Astrocyte (in vitro differentiated cells and primary cell): ENCODE measurements at places on chromosomes 6 and 20. TPM values are rescaled to one million over a fixed set of nuclear protein-coding genes. Genes with fewer than 3 reads are reported as not detected.
A peak's percentile ranks its signal among the peaks of the same experiment; 100 is the strongest.

- DNase-seq = no peak
- H3K4me3 ChIP-seq = no peak overlapping the region
- no peak overlapping the region for H3K27ac ChIP-seq
- no peaks in the 10 kb centered on the region for H3K4me1 ChIP-seq
Measured at GRCh38 chr20:60116128-60116909, 158.1 kb downstream of the CDH26 start.

DNA sequence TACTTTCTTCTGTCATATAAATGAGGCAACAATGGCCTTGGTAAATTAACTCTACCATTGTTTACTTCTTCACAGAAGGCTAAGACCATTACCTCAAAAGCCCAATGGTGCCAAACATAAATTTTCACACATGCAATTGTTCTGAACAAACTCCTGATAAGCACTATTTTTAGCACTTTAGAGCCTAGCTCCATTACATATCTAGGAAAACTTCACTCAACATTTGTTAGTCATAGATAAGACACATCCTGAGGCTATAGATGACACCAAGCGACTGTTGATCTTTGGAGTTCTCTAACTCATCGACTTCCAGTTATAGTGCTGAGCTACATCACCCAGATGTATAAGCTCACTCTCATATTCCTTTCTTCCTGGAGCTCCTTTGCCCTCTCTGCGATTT lies 245.9 kb downstream of the EYS start:
- no peaks in the 10 kb centered on the region for H3K27me3 ChIP-seq
- no peak for DNase-seq
- H3K4me3 ChIP-seq = no peak overlapping the region
- H3K36me3 ChIP-seq = no peaks in the 10 kb centered on the region

DNA sequence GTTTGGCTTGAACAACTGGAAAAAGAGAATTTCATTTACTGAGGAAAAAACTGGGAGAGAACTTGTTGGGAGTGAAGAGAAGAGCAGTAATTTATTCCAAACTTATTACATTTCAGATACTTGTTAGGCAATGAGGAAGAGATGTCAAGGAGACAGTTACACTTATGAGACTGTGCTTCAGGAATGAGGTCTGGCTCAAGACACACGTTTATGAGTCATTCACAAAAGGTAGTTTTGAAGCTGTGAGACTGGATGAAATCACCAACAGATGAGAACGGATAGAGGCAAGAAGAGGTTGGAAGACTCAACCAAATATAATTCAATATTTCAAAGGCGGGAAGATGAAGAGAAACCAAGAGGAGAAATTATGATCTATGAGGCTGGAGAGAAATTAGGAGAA lies 70.6 kb upstream of the DEFB112 start:
- H3K27ac ChIP-seq = no peak overlapping the region
- H3K27me3 ChIP-seq = no peaks in the 10 kb centered on the region

DNA sequence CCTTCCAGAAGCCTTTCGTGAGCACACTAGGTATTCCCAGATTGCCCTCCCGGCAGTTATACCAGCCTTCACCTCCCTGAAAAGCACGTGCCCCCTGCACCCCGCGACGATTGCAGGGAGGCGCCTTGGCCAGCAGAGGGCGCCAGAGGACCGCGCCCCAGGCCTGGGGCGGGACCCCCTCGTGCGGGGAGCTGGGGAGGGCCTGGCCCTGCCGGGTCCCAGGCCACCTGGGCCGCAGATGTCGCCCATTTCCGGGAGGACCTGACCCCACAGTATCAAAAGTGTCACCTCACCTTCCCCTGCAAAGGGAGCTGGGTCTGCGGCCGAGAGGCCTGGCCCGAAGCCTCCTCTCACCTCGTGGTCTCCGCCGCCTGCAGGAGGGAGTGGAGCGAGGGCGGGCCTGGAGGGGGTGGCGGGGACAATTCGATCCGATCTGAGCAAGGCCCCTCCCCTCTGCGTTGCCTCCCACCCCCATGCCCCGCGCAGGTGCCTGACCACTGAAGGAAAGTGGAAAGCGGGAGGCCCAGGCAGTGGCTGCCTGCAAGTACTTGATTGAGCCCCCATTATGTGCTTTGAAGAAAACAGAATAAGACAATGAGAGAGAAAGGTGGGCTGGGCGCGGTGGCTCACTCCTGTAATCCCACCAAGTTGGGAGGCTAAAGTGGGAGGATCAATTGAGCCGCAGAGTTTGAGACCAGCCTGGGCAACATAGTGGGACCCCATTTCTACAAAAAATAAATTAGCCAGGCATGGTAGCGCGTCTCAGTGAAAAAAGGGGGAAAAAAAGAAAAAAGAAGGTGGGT lies 3.5 kb upstream of the SNAI1 start:
- no peak overlapping the region for H3K27ac ChIP-seq

GRCh38 chr6:27940766-27941165 lies 16.3 kb upstream of the OR2B6 start:
- no peaks in the 10 kb centered on the region for H3K27me3 ChIP-seq
- H3K36me3 ChIP-seq = no peaks in the 10 kb centered on the region
- no peak for DNase-seq
- no peak overlapping the region for H3K4me3 ChIP-seq
- H3K4me1 ChIP-seq = no peaks in the 10 kb centered on the region

DNA sequence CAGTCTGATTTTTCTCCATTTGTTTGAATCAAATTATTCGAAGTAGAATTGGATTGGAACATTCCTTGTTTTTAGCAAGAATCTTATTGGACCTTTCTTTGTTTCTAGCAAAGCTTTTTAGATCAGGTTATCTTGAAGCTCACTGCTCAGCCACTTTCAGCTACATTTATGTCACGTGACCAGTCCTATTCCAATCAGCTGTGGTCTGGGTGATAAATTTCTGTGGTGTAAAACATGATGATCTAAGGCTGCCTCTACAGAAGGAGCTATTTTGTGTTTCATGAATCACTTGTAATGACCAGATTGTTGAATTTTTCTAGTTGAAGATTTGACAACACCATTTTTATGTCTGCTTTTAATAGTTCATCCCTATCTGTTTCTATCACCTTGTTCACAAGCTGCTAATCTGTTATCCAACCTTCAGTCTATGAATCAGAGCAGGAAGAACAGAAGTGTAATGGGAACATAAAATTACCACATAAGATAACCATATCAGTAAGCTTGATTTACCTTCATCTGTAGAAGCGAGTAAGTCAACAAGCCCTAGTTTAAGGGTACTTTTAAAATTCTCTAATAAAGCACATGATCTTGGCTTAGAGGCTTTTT lies 101.0 kb upstream of the MAP3K7 start:
- H3K4me3 ChIP-seq = no peak overlapping the region
- no peak for DNase-seq
- no peaks in the 10 kb centered on the region for H3K27me3 ChIP-seq
- no peak overlapping the region for H3K27ac ChIP-seq
- no peaks in the 10 kb centered on the region for H3K36me3 ChIP-seq

GRCh38 chr6:156827382-156827781 lies 50.2 kb downstream of the ARID1B start:
- peaks cover 8% of the 10 kb centered on the region for H3K36me3 ChIP-seq
- no peak for DNase-seq
- H3K4me3 ChIP-seq = no peak overlapping the region
- no peaks in the 10 kb centered on the region for H3K27me3 ChIP-seq
- peak overlapping the region; percentile 25 for H3K27ac ChIP-seq

DNA sequence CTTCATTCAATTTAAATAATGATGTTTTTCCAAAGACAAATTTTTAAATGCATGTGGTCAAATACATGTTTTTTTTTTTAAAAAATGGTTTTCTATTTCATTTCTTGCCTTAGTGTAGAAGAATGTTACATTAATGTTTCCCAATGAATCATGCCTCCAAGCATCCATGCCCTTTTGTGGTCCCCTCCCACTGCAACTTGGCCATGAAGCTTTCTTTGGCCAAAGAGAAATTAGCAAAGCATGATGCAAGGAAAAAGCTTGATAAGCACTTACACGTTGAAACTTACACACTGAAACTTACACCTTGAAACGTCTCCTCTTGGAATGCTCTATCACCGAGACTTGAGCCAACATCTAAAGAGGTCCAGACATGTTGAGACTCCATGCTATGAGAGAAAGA lies 93.0 kb upstream of the ELOVL5 start:
- DNase-seq = peak; percentile 79
- H3K4me1 ChIP-seq = peaks cover 6% of the 10 kb centered on the region
- no peaks in the 10 kb centered on the region for H3K27me3 ChIP-seq
- no peak overlapping the region for H3K4me3 ChIP-seq
- no peak overlapping the region for H3K27ac ChIP-seq

DNA sequence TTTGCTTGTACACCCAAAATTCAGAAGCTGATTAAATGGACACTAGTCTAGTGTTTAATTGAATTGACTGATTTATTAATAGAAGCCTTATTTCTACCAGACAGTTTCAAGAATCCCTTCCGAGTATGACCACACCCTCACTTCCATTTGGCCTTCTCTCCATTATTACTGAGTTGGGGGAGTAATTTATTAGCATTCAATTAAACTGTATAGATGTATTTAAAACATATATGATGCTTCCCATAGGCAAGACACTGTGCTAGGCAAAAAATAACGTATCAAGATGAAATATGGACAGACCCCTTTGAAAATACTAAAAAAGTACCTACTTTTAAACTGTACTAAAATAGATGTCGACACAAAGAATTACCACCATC lies 112.9 kb upstream of the PHACTR1 start:
- no peak for DNase-seq
- no peak overlapping the region for H3K27ac ChIP-seq
- H3K4me1 ChIP-seq = peaks cover 11% of the 10 kb centered on the region

GRCh38 chr6:133892813-133893691 lies 4.1 kb downstream of the TCF21 start:
- no peak overlapping the region for H3K4me3 ChIP-seq
- DNase-seq = no peak
- peaks cover 98% of the 10 kb centered on the region for H3K27me3 ChIP-seq
- H3K36me3 ChIP-seq = no peaks in the 10 kb centered on the region
- H3K27ac ChIP-seq = no peak overlapping the region

GRCh38 chr6:14703586-14703985 lies 542.3 kb upstream of the JARID2 start:
- no peaks in the 10 kb centered on the region for H3K27me3 ChIP-seq
- peak overlapping the region; percentile 68 for H3K27ac ChIP-seq
- no peak overlapping the region for H3K4me3 ChIP-seq
- no peaks in the 10 kb centered on the region for H3K36me3 ChIP-seq
- H3K4me1 ChIP-seq = peaks cover 33% of the 10 kb centered on the region

THEMIS gene
- 0.07 TPM in 1 of 2 replicates, not detected in the other for total RNA-seq

ENPP1 gene
- 7.1 and 8.9 TPM in 2 replicates for total RNA-seq

GJA10 gene
- total RNA-seq = not detected in 2 replicates

DNA sequence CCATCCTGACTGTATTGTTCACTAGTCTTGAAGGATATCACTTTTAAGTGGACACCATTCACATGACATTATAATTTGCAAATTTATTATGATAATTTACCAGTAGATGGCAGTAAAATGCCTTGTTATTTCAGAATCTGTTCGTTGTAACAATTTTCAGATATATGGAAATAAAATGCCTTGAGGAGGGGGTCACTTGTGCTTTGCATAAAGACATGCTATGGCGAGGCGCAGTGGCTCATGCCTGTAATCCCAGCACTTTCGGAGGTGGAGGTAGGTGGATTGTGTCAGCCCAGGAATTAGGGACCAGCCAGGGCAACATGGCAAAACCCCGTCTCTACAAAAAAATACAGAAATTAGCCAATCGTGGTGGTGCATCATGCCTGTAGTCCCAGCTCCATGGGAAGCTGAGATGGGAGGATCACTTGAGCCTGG lies 9.0 kb upstream of the NCOA6 start:
- no peaks in the 10 kb centered on the region for H3K36me3 ChIP-seq
- no peak overlapping the region for H3K4me3 ChIP-seq
- H3K27ac ChIP-seq = no peak overlapping the region
- H3K4me1 ChIP-seq = no peaks in the 10 kb centered on the region

DNA sequence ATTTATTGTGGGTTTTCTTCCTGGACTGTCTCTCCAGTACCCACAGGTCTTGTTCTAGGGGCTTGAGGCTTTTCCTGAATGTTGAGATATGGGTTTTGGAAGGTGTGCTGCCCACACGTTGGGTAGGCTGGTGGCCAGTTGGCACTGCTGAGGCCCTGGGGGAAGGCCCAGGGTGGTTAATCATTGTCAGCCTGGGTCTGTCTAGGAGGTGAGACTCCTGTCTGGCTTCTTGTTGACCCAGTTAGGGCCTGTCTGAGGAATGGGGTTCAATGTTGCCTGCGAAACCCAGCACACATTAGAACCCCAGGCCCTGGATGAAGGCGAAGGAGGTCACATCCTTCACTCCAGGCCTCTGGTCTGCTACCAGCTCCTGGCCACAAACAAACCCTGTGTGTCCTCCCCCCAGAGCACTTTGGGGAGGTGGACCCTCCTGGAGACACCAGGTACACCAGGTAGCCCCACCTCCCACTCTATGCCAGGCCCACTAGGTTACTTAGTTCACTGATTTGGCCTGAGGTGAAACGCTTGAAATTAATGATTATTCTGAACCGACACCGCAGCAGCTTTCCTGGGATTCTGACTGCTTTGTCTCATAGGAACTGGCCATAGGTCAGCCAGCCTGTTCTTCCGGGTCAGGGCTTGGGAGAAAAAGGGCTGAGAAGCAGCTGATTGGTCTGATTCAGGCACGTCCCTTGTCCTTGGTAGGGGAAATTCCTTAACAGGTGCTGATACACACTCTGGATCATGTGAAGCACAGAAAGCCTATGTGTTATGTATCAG lies 15.2 kb downstream of the DNMT3B start:
- H3K27me3 ChIP-seq = no peaks in the 10 kb centered on the region
- H3K4me1 ChIP-seq = no peaks in the 10 kb centered on the region
- H3K27ac ChIP-seq = no peak overlapping the region
- H3K36me3 ChIP-seq = peaks cover 6% of the 10 kb centered on the region

- H3K27ac ChIP-seq = no peak overlapping the region
- no peak for DNase-seq
- no peaks in the 10 kb centered on the region for H3K36me3 ChIP-seq
- H3K4me3 ChIP-seq = no peak overlapping the region
Measured at GRCh38 chr6:107330168-107330567, 129.2 kb downstream of the PDSS2 start.

GRCh38 chr6:153058291-153058690 lies 55.8 kb upstream of the MTRF1L start:
- H3K27ac ChIP-seq = peak overlapping the region; percentile 14
- peaks cover 7% of the 10 kb centered on the region for H3K4me1 ChIP-seq
- DNase-seq = peak; percentile 71

GABRR2 gene
- total RNA-seq = 0.34 and 0.61 TPM in 2 replicates
